Neuronal stem cell (in vitro differentiated cells): ENCODE measurements at places on chromosomes 1 and 21.

DNA sequence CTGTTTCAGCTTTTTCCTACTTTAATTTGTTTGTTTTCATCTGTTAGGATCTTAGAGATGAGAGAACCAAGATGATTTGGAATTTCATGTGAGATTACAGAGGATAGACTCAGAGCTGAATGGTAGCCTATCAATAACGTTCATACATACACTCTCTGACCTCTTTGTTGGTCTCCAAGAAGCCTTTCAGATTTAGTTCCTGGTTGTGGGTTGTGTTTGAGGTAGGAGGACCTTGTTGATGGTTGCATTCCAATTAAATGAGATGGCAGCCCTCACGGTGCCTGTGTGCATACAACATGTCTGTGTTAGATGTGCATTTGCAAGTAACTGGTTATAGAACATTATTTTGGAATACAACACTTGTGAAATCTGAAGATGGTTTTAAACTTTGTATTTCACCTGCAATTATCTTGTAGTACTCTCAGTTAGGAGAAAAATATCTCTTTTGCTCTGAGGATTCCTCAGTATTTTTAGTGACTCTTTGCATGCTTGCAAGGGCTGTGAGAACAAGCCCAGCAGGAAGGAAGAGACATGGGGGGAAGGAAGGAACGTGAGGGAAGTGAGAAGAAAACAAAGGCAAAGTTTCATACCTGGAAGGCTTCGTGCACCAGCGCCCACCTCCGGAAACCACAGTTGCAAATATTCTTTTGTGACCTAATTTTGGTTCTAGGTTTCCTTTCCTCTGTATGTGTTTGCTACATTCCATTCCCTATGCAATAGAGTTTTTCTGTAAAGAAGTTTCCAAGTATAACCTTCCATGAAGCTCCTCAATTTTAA is 291.8 kb downstream of the DISC1 start:
- no peak for DNase-seq
- H3K27me3 ChIP-seq, result no peaks in the 10 kb centered on the region
- H3K27ac ChIP-seq, result no peak overlapping the region
- H3K4me3 ChIP-seq, result no peak overlapping the region
- no peaks in the 10 kb centered on the region for H3K36me3 ChIP-seq

- H3K4me1 ChIP-seq, result peaks cover 40% of the 10 kb centered on the region
- H3K27me3 ChIP-seq, result no peaks in the 10 kb centered on the region
- no peak for DNase-seq
- no peak overlapping the region for H3K4me3 ChIP-seq
- no peak overlapping the region for H3K27ac ChIP-seq
- H3K36me3 ChIP-seq, result no peaks in the 10 kb centered on the region
Measured at GRCh38 chr1:201020040-201020591, 3.4 kb downstream of the KIF21B start.

- no peaks in the 10 kb centered on the region for H3K4me1 ChIP-seq
- no peak overlapping the region for H3K4me3 ChIP-seq
- H3K27me3 ChIP-seq, result no peaks in the 10 kb centered on the region
- no peak overlapping the region for H3K27ac ChIP-seq
- H3K36me3 ChIP-seq, result no peaks in the 10 kb centered on the region
Measured at GRCh38 chr21:29175408-29176134, 45.1 kb downstream of the MAP3K7CL start.

GRCh38 chr21:14451546-14451945 is 68.6 kb upstream of the HSPA13 start:
- H3K36me3 ChIP-seq, result no peaks in the 10 kb centered on the region
- DNase-seq, result no peak
- H3K27me3 ChIP-seq, result no peaks in the 10 kb centered on the region
- H3K4me3 ChIP-seq, result no peak overlapping the region
- H3K4me1 ChIP-seq, result no peaks in the 10 kb centered on the region
- H3K27ac ChIP-seq, result no peak overlapping the region

- no peak overlapping the region for H3K4me3 ChIP-seq
- H3K36me3 ChIP-seq, result peaks cover 9% of the 10 kb centered on the region
- peaks cover 15% of the 10 kb centered on the region for H3K4me1 ChIP-seq
- no peaks in the 10 kb centered on the region for H3K27me3 ChIP-seq
Measured at GRCh38 chr1:39084191-39084590, 58.0 kb downstream of the NDUFS5 start.

GRCh38 chr1:151012684-151013471 is 4.6 kb downstream of the PRUNE1 start:
- H3K36me3 ChIP-seq, result no peaks in the 10 kb centered on the region
- no peak overlapping the region for H3K4me3 ChIP-seq
- no peak for DNase-seq
- H3K27ac ChIP-seq, result no peak overlapping the region
- peaks cover 4% of the 10 kb centered on the region for H3K4me1 ChIP-seq

DNA sequence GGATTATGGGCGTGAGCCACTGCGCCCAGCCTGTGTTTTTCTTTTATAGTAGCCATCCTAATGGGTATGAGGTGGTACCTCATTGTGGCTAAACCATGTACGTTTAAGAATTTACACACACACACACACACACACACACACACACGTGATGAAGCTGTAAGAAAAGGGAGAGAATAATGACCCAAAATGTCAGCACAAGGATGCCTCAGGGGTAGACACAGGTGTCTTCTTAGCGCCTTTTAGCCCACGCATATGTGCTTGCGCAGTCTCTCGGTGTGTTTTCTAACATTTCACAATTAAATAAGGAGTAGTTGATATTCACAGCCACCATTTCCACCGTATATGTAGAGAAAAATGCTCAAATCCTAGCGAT is 782 bp upstream of the PFKL start:
- DNase-seq, result no peak
- no peak overlapping the region for H3K27ac ChIP-seq
- peaks cover 10% of the 10 kb centered on the region for H3K27me3 ChIP-seq
- H3K4me1 ChIP-seq, result peaks cover 18% of the 10 kb centered on the region

DNA sequence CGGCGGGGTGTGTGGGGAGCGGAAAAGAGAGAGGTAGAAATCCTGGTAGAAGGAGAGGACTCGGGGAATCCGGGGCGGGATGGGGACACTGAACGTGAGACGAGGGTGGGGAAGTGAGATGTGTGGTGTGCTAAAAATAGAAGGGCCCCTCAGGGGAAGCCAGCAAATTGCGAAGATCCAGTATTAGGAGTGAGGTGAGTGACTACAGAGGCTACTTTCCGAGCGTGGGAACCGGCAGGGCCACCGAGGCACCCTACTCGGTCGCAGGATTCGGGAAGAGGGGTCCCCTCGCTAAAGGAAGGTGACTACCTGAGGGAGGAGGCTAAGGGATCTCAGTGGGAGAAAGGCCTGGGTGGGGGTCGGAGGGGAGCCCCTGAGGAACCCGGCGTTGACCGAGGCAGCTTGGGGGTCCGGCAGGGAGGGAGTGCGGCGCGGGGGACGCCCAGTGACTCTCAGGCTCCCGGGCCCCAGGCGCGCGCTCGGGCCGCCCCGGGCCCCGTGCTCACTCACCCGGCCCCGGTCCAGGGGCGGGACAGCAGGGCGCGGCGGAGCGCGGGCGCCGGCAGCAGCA is 318 bp downstream of the ALDH4A1 start:
- H3K4me1 ChIP-seq, result peaks cover 5% of the 10 kb centered on the region
- H3K27me3 ChIP-seq, result no peaks in the 10 kb centered on the region
- H3K27ac ChIP-seq, result no peak overlapping the region
- peaks cover 5% of the 10 kb centered on the region for H3K36me3 ChIP-seq
- peak; percentile 15 for DNase-seq
- peak overlapping the region; percentile 57 for H3K4me3 ChIP-seq

GRCh38 chr1:158286941-158287346 is 2.8 kb upstream of the CD1C start:
- H3K4me3 ChIP-seq, result no peak overlapping the region
- no peak overlapping the region for H3K27ac ChIP-seq
- no peaks in the 10 kb centered on the region for H3K4me1 ChIP-seq
- DNase-seq, result no peak

- DNase-seq, result no peak
- H3K36me3 ChIP-seq, result no peaks in the 10 kb centered on the region
- no peaks in the 10 kb centered on the region for H3K27me3 ChIP-seq
- no peak overlapping the region for H3K27ac ChIP-seq
- H3K4me1 ChIP-seq, result no peaks in the 10 kb centered on the region
- no peak overlapping the region for H3K4me3 ChIP-seq
Measured at GRCh38 chr21:26432410-26432809, 140.7 kb downstream of the CYYR1 start.

- no peaks in the 10 kb centered on the region for H3K36me3 ChIP-seq
- H3K27me3 ChIP-seq, result peaks cover 18% of the 10 kb centered on the region
- H3K4me3 ChIP-seq, result peak within 1 kb of the TSS; percentile 55
- H3K4me1 ChIP-seq, result peaks cover 13% of the 10 kb centered on the region
- no peak within 1 kb of the TSS for H3K27ac ChIP-seq
Measured at GRCh38 chr1:150548632-150549495, at the start of gene ADAMTSL4. Gene ADAMTSL4 (plus strand): TSS chr1:150549408. CDS start chr1:150552289, 2,881 bp downstream.

DNA sequence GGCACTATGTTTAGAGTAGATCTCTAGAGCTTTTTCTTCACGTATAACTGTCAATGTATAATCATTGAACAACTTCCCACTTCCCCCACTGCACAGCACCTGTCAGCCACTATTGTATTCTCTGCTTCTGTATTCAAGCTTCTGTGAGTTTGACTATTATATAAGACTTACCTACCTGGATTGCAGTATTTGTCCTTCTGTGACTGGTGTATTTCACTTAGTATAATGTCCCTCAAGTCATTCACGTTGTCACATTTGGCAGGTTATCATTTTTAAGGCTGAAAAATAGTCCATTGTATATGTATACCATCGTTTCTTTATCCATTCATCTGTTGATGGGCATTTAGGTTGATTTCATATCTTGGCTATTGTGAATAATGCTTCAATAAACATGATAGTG is 969.5 kb upstream of the B3GALT2 start:
- no peak overlapping the region for H3K4me3 ChIP-seq
- no peaks in the 10 kb centered on the region for H3K4me1 ChIP-seq
- no peak for DNase-seq
- H3K27ac ChIP-seq, result no peak overlapping the region
- H3K27me3 ChIP-seq, result no peaks in the 10 kb centered on the region
- H3K36me3 ChIP-seq, result no peaks in the 10 kb centered on the region

DNA sequence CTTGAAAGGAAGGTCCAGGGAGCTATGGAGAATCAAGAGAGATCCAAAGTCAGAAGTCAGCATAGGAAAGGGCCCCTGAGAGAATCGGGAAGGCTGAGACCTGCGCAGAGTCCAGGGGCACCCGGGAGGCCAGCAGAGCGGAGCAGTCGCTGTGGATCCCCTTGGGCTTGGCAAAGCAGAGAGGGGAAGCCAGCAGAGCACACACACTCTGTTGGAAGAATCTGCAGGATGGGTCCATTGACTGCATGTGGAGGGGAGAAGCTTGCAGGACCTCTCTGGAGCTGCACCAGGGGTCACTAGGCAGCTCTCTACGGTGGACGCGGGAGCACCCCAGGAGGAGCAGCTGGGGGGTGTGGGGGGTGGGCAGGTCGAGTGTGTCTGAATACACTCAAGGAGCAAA is 6.4 kb downstream of the RIPK4 start:
- no peaks in the 10 kb centered on the region for H3K36me3 ChIP-seq
- H3K4me1 ChIP-seq, result peaks cover 25% of the 10 kb centered on the region
- no peak for DNase-seq
- H3K27me3 ChIP-seq, result peaks cover 67% of the 10 kb centered on the region

GRCh38 chr1:176501599-176501998 is 38.6 kb downstream of the PAPPA2 start:
- no peaks in the 10 kb centered on the region for H3K36me3 ChIP-seq
- DNase-seq, result no peak
- no peak overlapping the region for H3K4me3 ChIP-seq
- H3K27ac ChIP-seq, result no peak overlapping the region
- no peaks in the 10 kb centered on the region for H3K27me3 ChIP-seq

DNA sequence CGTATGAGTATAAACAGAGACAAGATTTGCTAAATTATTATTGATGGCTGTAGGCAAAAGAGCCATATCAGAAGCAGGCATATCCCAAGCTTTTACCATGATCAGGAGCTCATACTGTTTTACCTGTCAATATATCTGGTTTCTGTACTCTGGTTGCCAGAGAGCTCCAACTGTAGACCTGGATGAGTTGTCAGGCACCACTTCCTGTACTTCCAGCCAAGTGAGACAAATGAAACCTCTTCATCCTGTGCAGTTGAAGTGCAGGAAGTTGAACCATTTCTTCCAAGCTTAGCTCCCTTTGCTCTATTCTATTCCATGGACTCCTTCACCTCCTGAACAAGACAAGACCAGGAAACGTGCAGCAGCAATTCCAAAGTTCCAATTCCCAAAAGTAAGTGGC is 115.6 kb downstream of the ZNF281 start:
- no peaks in the 10 kb centered on the region for H3K36me3 ChIP-seq
- DNase-seq, result no peak
- no peak overlapping the region for H3K27ac ChIP-seq

GRCh38 chr1:113392541-113393128 is 2.3 kb downstream of the MAGI3 start:
- no peak overlapping the region for H3K27ac ChIP-seq
- peaks cover 8% of the 10 kb centered on the region for H3K4me1 ChIP-seq
- peak overlapping the region; percentile 84 for H3K4me3 ChIP-seq
- no peaks in the 10 kb centered on the region for H3K36me3 ChIP-seq
- H3K27me3 ChIP-seq, result no peaks in the 10 kb centered on the region

DNA sequence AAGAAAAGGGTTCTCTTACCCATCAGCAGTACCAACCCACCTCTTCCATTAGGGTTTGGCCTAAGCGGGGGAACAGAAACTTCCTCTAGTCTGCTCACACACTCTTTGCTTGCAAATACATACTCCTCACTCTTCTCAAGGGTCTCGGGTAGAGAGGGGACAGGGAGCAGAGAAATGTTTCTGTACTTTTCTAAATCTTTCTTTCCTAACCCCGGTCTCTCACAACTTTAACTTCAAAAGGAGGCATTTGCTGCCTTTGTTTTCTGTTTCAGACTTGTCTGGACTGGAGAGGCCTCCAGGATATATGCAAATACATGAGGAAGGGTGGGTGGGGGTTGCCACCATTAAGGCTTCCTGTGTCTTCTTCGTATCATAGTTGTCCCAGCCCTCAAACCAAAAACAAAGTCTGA is 10.5 kb upstream of the LAX1 start:
- no peaks in the 10 kb centered on the region for H3K36me3 ChIP-seq
- no peaks in the 10 kb centered on the region for H3K27me3 ChIP-seq
- H3K4me3 ChIP-seq, result no peak overlapping the region
- H3K4me1 ChIP-seq, result no peaks in the 10 kb centered on the region
- no peak overlapping the region for H3K27ac ChIP-seq
- DNase-seq, result no peak

DNA sequence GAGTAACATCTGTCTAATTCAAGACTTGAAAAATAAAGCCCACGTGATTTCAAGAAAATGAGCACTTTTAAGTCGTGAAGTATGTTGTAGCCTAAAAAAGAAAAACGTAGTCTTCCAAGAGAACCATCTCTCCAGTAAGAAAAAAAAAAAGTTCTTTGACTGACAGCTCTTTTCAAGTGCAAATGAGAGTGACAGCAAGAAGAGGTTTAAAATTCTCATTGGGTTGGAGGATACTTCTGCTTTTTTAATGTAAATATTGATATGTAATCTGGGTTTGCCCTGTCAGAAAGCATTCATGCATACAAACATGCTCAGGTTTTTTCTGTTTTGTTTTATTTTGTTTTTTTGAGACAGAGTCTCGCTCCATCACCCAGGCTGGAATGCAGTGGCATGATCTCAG is 32.3 kb upstream of the PRDM2 start:
- H3K27ac ChIP-seq, result no peak overlapping the region
- H3K36me3 ChIP-seq, result no peaks in the 10 kb centered on the region
- H3K4me3 ChIP-seq, result no peak overlapping the region
- no peaks in the 10 kb centered on the region for H3K27me3 ChIP-seq
- no peaks in the 10 kb centered on the region for H3K4me1 ChIP-seq
